ENCODE measurements at places on chromosomes 13 and 19.
A peak's percentile ranks its signal among the peaks of the same experiment; 100 is the strongest.

- DNase-seq, result no peak
Observed at GRCh38 chr19:1214862-1215731, 9.5 kb downstream of the STK11 start.

DNA sequence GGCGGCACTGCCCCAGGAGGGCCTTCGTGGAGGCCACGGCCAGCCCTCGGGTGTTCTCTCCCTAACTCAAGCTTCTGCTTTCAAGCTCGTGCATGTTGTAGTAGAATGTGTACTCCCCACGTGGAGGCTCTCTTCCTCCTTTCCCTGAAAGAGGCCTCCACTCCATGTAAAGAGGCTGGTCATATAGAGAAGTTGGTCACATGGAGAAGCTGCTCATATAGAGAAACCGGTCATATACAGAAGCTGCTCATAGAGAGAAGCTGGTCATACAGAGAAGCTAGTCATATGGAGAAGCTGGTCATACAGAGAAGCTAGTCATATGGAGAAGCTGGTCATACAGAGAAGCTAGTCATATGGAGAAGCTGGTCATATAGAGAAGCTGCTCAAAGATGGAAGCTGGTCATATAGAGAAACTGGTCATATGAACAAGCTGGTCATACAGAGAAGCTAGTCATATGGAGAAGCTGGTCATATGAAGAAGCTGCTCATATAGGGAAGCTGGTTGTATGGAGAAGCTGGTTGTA lies 152.5 kb downstream of the COL4A1 start:
- DNase-seq, result no peak

DNA sequence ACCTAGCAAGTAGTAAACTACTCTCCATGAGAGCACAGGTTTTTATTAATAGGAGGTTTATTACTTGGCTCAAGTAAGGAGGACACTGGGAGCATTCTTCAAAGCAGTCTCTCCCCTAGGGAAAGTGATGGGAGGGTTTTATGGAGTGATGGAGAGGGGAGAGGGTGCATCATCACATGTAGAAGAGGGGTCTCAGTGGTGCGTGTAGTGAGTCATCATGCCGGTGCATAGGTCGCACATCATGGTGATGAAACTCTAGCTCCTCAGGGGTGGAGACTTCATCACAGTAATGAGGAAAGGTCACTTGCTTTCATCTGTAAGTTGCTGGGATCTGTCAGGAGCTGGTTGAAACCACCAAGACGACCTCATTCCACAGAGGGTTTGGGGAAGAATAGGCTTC lies 210.8 kb upstream of the UBL3 start:
- DNase-seq, result no peak

- no peak for DNase-seq
Observed at GRCh38 chr13:31485651-31486051, 253.7 kb upstream of the RXFP2 start.

DNA sequence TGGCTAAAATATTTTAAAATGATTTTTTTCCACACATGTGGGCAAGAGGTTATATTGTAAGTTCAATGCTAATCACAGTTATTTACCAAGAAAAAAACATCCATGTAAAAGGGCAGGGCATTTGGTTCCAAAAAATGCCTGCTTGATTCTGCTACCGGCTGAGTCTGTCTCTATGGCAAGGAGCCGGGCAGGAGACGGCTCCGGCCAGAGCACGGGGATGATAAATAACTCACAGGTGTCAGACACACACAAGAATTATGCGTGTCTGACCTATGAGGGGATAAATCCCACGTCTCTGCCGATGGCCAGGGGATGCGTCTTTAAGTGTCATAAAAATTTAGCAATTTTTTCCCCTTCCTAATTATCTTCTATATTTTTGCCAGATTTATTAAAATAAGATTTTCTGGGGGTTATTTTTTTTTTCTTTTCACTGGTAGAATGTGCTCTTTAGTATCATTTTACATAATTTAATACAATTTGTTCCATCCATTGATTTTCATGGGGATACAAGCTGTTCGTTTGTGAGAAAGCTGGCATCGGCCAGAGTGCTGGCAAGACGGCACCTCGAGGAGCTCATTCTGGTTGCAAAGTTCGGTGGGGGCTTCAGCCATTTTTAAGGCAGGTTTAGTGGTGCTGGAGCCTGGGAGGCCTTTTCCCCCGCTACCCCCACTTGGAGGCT lies 253.9 kb downstream of the ZNF536 start:
- DNase-seq, result no peak

GRCh38 chr13:113972451-113973217 lies 1.2 kb downstream of the C13orf46 start:
- no peak for DNase-seq

- no peak for DNase-seq
Observed at GRCh38 chr19:36891768-36892357, 24.2 kb downstream of the ZNF829 start.

DNA sequence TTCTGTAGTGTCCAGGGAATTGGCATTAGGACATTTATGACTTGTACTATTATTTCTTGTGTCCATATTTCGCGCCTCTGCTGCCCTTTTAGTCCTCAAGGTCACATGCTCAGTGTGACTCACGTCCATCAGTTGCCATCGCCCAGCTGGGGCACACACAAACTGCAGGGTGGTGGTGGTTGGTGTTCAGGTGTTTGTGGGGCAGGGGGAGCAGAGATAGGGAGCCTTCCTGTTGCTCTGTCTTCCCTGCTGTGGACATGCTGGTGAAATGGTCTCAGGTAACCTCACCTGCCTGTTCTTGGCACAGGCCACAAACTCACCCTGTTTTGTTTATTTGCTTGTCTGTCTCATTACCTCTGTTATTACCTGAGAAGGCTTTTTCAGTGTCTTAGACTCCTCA lies 22.4 kb downstream of the PRR12 start:
- no peak for DNase-seq

GRCh38 chr19:8064911-8065874 lies 12.6 kb downstream of the CCL25 start:
- DNase-seq, result no peak

GRCh38 chr19:799076-799881 lies 2.0 kb downstream of the PTBP1 start:
- DNase-seq, result no peak

DNA sequence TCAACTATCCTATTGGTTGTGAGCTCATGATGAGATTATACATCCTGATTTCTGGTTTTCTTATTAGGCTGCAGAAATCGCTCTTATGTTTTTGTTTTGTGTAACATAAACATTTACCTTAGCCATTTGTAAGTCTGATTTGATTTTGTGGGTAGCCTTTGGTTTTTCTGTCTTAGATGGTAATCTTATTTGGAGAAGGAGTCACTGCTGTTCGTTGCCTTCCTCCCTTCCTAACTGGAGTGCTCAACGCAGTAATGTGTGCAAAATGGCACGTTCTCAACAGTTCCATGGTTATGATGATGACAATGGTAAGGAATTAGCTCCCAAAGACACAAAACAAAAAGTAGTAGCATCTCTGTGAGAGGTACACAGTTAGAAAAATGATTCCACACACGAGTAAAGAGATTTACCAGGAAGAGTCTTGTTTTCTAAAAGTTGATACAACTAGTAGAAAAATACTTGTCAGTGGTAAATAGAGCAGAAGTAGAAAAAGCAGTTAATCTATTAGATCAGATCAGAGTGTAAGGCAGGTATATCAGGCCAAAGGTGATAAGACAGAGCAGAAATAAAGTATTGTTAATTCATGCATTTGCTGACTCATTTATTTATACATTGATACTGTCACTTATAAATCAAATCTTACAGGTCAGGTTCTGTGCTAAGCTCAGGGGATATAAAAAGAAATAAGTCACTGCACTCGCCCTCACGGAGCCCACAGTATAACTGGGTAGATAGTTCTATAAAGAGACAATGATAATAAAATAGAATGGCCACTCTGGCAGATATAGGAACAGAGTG lies 270.0 kb downstream of the NALCN start:
- no peak for DNase-seq

- DNase-seq, result no peak
Observed at GRCh38 chr19:50703915-50704796, 15.4 kb downstream of the SHANK1 start.

DNA sequence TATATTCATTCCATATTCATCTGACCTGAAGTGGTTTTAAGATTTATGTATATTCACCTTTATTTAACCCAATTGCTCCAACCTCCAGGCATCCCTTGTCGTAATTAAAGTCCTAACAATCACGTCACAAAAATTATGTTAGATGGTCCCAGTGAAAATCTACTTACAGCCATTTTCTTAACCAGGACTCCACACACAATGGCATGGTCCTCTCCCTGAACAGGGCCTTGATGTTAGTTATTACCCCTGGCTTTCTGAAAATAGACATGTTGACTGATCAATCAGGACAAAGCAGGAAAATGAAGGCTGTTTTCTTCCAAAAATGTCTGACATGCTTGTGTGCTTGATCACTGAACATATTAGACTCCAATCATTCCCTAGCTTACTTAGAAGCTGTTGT lies 542.7 kb upstream of the SLITRK5 start:
- DNase-seq, result no peak

DNA sequence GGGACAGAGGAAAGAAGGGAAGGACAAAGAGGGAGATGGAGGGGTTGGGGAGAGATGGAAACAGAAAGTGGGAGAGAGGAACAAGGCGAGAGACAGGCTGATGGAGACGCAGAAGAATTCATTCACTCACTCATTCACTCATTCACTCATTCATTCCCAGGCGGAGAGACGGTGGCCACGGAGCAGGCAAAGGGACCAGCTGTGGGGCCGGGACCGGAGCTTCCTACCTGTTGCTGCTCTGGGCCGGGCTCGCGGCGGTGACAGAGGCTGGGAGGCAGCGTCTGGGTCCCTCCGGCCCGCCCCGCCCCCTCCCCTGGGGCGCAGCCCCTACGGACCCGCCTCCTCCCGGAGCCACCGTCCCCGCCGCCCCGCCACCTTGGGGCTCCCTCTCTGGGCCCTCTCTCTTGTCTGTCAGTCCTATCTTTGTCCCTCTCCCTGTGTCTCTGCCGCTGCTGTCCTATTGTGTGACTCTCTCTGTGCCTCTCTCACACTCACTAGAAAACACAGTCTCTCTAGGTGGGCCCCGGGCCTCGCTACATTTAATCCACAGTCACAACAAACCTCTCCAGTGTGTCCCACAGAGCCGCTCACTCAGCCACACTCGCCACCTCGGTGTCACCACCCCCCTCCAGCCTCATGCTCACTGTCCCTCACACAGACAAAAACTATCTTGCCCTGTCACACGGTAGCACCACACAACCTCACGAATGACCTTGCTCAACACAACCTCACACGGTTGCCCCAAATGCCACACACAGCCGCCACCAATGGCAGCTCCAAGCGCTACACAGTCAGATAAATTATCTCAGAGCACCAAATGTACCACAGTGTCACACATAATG lies at the start of gene GNG8:
Gene GNG8, minus strand, starts transcription at position 283 of the 842 bp plus-strand sequence. CDS start 1,520 bp downstream, outside the sequence.
- peak; percentile 43 for DNase-seq

GRCh38 chr13:71634182-71634581 lies 232.8 kb downstream of the DACH1 start:
- no peak for DNase-seq

DNA sequence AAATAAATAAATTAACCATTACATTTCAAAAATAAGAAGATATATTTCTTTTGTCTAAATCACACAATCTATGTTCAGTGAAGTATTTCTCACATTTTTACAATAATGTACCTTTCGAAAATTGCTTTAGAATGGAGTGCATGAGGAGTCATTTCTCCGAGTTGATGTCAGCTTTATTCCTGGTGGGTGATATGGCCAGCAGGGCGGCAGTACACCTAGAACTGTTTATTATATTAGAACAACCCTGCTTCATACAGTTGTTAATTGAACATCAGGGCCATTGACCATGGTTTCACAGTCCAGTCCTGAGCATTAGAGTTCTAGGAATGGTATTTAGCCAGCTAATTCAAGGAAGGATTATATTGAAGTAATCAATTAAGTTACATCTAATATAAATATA lies 696.3 kb upstream of the SLC10A2 start:
- no peak for DNase-seq

GRCh38 chr13:98366443-98366842 lies 189.4 kb upstream of the RNF113B start:
- no peak for DNase-seq

- DNase-seq, result peak; percentile 76
Observed at GRCh38 chr19:47436712-47437401, 17.5 kb upstream of the MEIS3 start.

GRCh38 chr13:46296921-46297320 lies 85.2 kb downstream of the LRRC63 start:
- DNase-seq, result no peak

DNA sequence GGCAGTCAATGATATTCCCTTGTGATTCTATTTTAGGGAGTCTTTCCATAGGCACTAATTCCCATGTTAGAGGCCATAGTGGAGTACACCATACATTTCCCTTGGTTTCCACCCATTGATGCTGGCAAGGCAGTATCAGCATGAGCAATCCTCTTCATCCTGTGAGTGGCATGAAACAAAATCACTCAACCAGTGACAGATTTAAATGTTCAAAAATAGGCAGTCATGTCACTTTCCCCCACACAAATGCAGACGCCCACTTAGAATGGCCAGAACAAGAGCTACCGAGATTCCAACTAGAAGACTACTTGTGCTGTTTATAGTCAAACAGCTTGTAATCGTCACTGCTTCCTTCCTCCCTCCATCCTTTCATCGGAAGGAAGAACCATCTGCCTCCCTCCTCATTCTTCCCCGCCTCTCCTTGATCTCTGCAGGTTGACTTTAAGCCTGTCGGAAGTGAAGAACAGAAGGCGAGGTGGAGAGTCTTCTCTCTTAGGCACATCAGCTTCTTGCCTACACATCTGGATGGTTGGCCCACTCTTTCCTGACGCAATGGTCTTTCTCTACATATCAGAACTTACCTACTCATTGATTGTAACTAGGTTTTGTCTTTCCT lies 22.6 kb downstream of the RASL11A start:
- DNase-seq, result no peak

DNA sequence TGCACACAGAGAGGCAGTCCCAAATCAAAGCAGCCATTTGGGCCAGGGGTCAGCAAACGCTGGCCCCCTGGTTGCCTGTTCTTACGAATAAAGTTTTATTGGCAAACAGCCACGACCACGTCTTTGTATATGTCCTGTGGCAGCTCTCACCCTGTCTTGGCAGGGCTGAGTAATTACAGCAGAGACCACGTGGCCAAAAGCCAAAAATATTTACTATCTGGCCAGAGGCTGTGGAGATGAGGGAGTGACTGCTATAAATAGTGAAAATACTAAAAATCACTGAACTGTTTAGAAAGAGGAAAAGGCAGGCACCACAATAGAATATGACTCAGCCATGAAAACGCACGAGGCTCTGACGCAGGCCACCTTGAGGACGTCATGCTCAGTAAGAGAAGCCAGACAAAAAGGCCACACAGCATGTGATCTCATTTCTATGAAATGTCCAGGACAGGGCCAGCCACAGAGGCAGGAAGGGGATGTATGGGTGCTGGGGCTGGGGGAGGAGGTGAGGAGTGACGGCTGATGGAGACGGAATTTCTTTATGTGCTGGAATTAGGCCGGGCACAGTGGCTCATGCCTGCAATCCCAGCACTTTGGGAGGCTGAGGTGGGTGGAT lies 29.4 kb downstream of the SMIM24 start:
- DNase-seq, result no peak

- DNase-seq, result no peak
Observed at GRCh38 chr19:48603449-48603848, 3.1 kb upstream of the SPACA4 start.

DNA sequence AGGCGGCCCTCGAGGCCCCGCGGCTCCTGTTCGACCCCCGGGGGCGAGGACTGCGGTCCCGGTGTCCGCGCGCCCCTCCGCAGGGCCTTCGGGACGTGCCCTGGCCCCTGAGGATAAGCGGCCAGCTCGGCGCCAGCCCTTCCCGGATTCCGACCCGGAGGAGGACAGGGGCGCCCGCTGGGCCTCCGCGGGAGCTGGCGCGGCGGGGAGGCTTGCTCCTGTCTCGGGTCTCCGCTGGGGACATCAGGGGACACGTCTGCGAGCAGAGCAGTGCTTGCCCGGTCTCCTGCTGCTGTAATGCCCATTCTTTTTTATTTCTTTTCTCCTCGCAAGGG lies 829 bp downstream of the B3GLCT start:
- peak; percentile 55 for DNase-seq

All from CD4-positive, alpha-beta T cell treated with Interleukin-15 for 1 hour (primary cell).